ENCODE measurements at places on chromosomes 13 and 19.
A peak's percentile ranks its signal among the peaks of the same experiment; 100 is the strongest.

DNA sequence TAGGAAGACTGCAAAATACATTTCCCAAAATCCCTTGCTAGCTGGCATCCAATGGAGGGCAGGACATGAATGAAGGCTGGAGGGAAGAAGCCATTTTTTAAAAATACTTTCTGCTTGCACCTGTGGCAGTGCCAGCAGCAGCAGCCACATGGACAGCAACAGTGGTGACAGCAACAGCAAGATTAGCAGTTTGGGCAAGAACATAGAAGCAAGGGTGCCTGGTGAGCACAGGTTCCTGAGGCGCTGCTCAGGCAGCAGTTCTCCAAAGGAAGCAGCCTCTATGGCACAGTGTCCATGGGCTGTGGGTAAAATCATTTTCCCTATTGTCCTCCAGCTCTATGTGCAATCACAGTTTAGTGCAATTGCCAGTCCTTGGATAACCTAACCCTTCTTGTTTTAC, 1.3 kb upstream of the FAM216B start:
- no peak for DNase-seq

GRCh38 chr19:14089662-14090508, 666 bp downstream of the SAMD1 start:
- no peak for DNase-seq

DNA sequence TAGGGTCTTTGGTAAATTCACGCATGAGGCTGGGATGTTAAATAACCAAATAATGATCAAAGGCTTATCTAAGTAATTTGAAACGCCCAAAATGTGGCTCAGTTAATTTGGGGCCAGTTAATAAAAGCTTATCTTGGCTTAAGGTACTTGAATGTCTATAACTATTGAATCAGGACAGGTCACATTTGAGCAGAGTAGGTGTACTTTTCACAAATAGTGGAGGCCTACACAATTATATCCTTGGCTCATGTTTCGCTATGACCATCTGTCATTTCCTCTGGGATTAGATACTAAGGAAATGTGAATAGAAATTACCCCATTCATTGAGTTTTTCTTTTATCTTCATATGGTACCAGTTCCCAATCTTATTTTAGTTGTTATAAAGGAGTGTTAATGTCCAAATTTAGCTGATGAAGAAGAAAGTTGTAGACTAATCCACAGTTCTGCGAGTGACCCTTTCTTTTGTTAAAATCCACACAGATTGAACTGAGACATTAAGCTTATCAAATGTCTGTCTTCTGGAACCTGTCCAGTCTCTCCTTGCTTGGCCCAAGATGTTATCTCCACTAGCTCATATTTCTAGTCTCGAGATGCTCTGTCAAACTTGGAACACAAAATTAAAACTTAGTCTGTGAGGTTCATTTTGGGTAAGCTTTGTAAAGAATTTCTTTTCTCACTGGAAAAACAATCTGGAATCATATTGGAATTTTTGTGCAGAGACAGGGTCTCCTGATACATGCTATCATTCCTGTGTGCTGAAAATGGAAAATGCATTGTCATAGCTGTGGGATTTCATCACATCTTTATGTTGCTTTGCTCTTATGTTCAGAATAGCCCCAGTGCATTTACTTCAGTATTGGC, 31.0 kb downstream of the SLAIN1 start:
- no peak for DNase-seq

GRCh38 chr13:91167706-91168385, 179.6 kb upstream of the MIR17HG start:
- no peak for DNase-seq

GRCh38 chr19:5698635-5699422, 8.7 kb downstream of the RPL36 start:
- no peak for DNase-seq

DNA sequence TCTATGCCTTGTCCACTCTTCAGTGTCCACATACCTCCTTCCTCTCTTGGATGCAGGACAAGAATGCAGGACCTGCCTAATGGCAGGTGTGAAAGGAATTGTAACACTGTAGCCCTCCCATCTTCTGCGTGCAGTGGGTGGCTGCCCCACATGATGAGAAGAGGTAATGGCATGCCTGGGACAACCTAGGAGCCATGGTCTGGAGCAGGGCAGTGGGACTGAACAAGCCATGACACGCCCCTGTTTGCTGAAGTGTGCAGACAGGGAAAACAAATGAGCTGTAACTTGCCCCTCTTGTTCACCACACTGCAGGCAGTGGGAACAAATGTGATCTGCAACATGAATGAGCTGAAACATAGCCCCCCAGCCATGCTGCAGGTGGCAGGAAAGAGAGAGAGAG, 192.2 kb downstream of the PCDH17 start:
- DNase-seq, result no peak

DNA sequence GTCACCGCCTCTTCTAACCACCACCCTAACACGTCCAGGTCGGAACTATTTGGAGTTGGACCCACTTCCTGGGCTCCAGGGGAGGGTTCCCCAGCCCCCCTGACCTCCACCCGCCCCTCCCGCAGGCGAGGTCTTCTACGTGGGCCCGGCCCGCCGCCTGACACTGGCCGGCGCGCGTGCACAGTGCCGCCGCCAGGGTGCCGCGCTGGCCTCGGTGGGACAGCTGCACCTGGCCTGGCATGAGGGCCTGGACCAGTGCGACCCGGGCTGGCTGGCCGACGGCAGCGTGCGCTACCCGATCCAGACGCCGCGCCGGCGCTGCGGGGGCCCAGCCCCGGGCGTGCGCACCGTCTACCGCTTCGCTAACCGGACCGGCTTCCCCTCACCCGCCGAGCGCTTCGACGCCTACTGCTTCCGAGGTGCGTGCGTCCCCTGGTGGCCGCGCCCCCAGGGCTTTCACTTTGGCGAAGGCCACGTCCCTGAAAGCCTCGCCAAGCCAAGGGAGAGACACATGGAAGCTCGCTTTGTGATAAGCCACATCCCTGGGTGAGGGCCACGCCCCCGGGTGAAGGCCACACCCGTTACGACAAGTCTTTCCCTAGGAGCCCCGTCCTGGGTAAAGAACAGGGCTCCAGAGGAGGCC, 13.2 kb downstream of the NCAN start:
- DNase-seq, result peak; percentile 32

- no peak for DNase-seq
These were observed 1.8 kb downstream of the KATNAL1 start for GRCh38 chr13:30305456-30305970.

- no peak for DNase-seq
These were observed 5.4 kb upstream of the SOX1 start for GRCh38 chr13:112061367-112062061.

DNA sequence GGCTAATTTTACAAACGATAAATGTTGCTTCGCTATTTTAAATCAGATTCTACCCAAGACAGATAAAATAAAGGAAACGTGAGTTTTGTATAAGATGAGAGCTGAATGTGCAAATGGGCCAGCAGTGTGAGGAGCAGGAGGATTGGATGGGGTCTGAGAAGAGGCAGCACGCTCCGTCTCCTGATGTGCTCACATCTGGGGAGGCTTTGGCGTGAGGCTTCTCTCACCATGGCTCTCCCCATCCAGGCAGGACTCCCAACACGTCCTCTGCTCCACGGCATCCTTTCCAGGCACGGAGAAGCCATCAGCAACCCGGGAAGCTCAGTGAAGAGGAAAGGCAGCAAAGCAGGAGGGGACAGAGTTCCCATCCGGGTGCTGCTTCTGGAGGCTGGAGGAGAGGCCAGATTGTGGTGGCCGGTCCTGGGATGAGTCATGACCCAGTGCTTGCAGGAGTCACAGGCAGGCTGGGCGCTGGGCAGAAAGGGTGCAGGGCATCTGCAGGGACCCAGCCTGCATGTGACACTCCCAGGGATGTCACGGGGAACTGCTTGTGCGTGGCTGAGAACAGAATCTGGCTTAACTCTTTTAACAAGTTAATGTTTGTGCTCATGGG, 47.5 kb downstream of the ZNF536 start:
- DNase-seq, result no peak

DNA sequence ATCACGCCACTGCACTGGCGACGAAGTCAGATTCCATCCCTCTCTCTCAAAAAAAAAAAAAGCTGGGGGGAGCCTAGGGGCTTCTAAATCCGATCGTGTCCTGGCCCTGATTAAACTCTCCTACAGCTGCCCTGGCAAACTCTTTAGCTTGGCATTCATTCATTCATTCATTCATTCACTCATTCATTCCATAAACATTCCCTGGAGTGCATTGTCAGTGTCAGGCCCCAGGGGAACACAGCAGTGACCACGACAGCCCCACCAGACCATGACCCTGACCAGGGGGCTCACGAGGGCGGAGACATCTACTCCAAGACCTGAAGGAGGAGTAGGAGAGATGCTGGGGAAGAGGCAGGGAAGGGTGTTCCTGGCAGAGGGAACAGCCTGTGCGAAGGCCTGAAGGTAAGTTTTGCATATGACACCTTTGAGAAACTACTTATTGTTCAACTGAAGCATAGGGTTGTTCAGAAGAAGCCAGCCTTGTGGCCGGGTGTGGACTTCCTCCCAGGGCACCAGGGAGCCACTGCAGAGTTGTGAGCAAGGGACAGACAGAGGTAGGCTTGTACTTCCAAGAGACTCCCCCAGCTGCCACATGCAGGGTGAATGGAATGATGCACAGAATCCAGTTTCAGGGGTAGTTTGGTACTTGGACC, 24.5 kb downstream of the CEACAM16 start:
- no peak for DNase-seq

DNA sequence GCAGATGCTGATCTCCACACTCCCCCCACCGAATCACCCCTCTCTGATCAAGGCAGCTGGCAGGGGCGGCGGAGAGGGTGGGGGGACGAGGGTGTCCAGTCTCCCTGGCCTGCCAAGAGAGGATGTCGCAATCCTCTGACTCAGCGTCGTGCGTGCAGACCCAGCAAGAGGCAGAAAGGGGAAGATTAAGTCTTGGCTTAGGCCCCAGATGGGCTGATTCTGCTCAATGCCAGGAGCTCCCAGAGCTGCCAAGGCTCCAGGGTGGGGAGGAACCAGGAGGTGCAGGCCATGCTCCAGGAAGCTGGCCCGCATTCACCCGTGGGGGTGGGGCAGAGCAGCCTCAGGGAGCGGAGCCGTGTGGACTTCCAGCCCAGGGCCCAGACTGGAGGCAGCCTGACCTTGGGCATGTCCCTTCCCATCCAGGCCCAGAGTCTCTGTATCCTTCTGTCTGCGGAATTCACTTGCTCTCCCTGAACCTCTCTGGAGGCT, 6.6 kb upstream of the BCL3 start:
- peak; percentile 94 for DNase-seq

GRCh38 chr13:41613984-41614661, 156.8 kb downstream of the RGCC start:
- DNase-seq, result no peak

GRCh38 chr19:17183858-17184321, 31.3 kb upstream of the USE1 start:
- DNase-seq, result no peak

DNA sequence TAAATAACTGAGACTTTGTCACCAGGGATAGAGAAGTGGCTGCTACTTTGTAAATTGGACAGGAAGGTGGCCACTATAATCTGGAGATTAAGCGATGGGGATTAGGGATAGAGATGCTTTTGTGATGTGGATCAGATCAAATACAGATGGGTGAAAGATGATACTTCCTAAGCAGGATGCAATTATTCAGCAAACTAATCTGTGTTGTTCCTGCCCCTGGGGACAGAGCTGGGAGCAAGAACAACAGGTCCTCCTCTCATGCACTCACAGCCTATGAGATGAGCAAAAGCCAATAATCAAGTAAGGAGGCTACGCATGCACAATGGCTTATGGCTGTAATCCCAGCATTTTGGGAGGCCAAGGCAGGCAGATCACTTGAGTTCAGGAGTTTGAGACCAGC, 4.6 kb downstream of the RGL3 start:
- DNase-seq, result no peak

- DNase-seq, result no peak
These were observed 45.0 kb downstream of the LACC1 start for GRCh38 chr13:43924549-43925245.

DNA sequence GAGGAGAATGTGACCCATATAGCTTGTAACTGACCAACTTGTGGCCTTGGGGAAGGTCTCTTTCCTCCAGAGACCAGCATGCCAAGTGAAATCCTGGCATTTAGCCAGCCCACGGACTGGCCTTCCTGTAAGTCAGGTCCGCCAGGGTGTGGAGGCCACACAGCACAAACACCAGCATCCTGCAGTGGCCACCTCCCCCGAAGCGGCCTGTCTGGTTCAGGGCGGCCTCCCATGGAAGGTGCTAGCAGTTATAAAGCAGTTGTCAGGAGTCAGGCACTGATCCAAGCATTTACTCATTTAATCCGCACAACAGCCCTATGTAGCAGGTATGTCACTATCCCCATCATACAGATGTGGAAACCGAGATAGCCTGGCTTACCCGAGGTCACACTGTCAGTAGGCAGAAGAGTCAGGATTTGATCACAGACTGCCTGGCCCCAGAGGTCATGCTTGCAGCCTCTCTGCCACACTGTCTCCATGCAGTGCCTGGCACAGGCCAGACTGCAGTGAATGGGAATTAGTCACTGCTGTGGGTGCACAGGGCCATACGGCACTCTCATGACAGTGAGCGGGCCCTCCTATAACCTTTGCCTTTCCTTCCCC, 36.7 kb downstream of the CAPN12 start:
- DNase-seq, result no peak

DNA sequence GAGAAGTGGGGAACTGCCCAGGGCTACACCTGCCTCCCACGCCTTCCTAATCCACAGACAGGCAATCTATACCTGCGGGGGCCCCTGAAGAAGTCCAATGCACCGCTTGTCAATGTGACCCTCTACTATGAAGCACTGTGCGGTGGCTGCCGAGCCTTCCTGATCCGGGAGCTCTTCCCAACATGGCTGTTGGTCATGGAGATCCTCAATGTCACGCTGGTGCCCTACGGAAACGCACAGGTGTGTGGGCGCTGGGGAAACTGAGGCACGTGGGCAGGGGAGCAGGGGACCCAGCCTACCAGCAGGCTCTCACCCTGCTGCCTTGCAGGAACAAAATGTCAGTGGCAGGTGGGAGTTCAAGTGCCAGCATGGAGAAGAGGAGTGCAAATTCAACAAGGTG, 1.4 kb downstream of the IFI30 start:
- no peak for DNase-seq

GRCh38 chr19:16361926-16362325, 37.3 kb downstream of the KLF2 start:
- no peak for DNase-seq

DNA sequence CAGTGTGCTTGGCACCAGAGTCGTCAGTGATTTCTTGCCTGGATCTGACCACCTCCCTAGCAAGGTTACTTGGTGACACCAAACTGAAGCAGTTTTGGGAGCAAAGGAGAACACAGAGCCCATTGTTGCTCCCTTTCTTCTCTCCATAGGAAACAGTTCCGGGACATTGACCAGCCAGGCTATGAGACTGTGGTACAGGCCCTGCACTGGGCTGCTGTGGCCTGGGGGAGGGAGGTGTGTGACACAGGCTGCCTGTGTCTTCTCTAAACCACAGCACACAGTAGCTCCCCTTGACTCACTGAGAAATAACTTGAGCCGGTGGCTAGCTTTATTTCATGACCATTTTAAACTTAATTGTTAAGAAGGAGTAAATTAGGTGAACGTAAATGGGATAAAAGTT, 214.8 kb upstream of the UBL3 start:
- DNase-seq, result no peak
